ENCODE measurements at places on chromosomes 12 and 14.

DNA sequence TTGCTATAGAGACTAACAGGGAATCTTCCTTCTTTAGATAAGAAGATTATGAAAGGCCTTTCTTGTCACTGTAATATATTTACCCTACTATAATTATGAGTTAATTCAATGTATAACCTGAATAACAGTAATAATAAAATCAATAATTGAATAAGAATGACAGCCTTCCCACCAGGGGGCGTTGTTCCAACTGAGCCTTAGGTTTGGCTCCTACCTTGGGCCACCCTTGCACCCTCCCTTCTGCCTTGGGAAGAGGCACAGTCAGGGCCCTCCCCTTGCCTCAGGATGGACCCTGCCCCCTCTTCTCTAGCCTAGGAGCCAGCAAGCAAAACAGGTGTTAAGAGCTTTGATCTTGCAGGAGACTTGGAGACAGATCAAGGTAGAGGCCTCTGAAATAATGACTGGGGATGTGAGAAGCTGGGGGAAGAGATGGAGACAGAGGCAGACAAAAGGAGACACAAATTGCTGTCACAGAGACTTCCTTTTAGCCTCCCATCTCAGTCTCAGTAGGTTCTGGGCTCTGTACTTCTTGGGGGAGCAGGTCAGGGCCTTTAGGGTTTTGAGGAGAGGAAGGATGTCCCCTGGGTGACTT, 40.1 kb upstream of the CISTR start:
- peak; percentile 33 for DNase-seq

GRCh38 chr14:26121181-26121580, 476.7 kb downstream of the NOVA1 start:
- DNase-seq = no peak

- DNase-seq = no peak
These were observed 582.7 kb downstream of the SLC6A15 start for GRCh38 chr12:84329938-84330337.

DNA sequence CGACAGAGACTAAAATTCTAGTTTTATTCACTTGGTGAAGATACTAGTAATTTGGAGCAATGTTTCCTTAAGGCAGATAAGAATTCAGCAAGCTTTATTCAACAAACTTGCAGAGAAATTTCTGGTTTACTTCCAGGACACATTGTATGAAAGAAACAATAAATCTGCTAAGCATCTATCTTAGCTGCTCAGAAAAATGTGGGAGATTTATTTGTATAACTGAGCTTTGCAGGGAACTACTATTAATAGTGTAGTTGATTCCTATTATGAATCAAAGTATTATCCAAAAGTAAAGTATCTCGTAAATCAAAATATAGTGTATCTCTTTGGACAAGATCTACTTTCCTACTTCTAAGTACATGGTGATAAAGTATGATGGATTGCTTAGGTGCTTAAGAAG, 239.4 kb upstream of the TMTC1 start:
- DNase-seq = no peak

DNA sequence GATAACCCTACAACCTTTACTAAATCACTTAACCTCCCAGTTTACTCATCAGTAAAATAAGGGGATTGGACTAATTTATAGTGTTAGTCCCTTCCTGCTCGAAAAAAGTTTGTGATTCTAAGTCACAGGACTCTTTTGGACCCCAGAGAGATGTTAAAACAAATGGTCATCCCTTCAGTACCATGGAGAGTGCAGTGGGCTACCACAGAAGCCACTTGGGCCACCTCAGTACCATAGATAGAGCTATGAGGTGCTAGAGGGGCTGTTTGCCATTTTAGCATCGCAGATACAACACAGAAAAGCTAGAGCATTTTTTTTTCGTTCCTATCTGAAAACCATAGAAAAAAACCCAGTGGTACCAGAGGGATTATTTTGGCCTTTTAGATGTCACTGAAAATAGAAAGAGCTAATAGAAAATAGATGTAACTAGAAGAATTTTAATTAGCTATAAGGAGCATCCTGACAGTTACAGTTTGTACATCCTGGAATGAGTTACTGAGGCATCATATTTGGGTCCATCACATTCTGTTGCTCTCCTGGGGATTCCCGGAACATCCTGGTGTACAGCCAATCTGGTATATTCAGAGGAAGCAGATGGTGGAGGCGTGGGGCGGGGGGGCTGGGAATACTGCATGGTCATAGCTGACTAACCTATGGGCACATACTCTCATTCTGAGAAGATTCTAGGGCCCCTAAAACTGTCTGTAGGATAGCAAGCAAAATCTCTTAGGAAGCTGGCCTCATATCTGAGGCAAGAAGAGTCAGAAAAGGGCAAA, 2.8 kb downstream of the ZNF219 start:
- DNase-seq = peak; percentile 63

- no peak for DNase-seq
These were observed 479.3 kb downstream of the SLC16A7 start for GRCh38 chr12:60075091-60075490.

- no peak for DNase-seq
These were observed 4.8 kb downstream of the TULP3 start for GRCh38 chr12:2895511-2895910.

Measured in AG10803 (cell line).